ENCODE measurements at places on chromosomes 7 and 10.
A peak's percentile ranks its signal among the peaks of the same experiment; 100 is the strongest.

DNA sequence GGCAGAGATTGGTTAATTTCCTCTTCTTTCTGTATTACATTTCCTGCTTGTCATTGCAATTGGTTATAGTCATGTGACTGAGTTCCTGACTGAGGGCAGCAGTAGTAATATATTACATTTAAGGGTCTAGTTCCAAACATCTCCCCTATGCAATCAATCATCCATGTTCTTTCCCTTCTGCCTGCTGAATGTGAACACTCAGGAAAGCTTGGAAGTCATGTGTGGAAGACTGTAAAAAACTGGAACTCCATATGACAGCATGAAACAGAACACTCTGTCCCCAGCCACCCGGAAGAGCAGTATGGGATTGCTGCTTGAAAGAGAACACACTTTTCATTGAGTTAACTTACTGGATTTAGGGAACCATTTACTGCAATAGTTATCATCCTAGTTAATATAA, 459.7 kb upstream of the SEMA3A start:
- no peak for DNase-seq

DNA sequence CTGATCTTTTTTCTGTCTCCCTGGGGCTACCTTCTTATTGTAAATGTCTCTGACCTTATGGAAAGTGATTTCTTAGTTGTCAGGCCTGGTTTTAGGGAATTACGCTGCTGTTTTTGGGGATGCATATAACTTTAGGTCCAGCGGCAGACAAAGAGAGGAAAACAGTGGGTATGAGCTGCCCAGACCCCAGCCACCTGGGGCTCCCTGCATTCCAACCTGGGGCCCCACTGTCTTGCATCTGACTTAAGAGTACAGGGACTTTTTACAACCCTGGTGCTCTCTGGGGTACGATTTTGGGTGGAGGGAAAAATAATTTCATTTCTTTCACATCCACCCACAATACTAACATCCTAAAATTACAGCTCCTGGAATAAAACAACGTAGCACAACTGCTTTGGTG, 119.4 kb downstream of the PRPF18 start:
- DNase-seq, result no peak

- no peak for DNase-seq
Observed at GRCh38 chr7:87231711-87232110, 12.2 kb upstream of the TMEM243 start.

- DNase-seq, result no peak
Observed at GRCh38 chr10:70566515-70567290, 35.8 kb downstream of the PRF1 start.

DNA sequence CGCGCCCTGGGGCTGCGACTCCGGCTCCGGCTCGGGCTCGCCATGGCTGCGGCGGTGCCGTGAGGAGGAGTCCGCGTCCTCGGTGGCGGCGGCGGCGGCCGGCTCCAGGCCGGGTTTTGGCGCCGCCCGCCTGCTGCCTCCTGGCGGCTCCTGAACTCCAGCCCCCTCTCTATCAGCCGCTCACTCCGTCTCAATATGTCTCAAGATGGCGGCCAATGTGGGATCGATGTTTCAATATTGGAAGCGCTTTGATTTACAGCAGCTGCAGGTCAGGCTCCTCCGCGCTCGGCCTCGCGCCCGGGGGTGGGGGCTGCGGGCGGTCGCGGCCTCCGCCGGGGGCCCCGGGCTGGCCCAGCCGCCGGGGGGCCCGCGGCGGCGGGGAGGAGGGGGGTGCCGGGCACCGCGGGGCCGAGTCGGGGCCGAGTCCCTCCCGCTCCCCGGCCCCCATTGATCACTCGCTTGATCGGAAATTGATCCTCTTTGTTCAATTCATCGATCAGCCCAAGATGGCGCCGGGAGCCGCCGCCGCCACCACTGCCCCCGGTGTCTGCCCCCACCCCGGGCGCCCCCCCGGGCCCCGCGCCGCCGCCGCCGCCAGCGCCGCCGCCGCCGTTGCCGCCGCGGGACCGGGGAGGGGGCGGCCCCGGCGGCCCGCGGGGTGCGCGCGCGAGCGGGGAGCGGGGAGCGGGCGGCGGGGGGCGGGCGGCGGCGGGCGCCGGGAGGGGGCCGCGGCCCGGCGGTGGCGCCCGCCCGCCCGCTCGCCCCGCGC, 1.4 kb upstream of the CUX1 start:
- peak; percentile 52 for DNase-seq

DNA sequence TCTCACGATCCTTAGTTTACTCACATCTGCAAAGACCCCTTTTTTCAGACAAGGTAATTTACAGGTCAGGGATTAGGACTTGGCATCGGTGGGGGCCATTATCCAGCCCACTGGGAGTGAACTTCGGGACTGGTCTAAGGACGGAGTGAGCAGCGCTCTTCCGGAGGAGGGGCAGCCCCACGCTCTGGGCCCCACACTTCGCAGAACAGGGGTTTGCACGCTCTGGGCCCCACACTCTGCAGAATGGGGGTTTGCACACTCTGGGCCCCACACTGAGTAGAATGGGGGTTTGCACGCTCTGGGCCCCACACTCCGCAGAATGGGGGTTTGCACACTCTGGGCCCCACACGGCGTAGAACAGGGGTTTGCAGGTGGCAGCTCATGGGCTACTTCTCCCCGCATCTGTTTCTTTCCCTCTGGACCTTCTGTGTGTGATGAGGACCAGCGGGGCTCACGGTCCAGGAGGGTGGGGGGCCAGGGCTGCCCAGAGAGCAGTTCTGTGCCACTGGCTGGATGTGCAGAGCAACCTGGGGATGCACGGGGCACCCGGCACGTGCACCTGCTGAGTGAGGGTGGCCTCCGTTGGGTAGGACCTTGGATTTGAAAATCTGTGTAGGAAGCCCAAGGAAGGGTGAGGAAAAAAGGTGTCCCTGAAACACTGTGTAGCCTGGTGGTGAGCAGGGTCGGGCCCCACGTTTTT, 134.8 kb downstream of the WDR37 start:
- DNase-seq, result no peak

DNA sequence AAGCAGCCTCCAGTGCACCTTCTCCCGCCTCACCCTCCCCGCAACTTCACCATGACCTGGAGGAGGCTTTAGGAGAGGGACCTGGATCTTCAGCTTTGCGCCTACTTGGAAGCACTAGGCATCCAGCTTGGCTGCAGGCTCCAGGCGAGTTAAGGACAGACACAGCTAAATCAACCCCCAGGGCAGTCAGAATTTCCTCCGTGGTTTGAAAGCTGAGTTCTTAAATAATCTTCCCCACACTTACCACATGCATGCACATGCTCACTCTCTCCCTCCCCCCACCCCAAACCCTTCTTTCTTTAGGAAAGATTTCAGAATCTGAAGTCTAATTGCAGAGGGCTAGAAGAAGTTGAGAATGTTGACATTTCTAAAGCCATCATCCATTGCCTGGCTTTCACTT, 36.7 kb upstream of the LRRC4 start:
- no peak for DNase-seq

- DNase-seq, result peak; percentile 25
Observed at GRCh38 chr7:51847461-51848134, 531.0 kb upstream of the COBL start.

DNA sequence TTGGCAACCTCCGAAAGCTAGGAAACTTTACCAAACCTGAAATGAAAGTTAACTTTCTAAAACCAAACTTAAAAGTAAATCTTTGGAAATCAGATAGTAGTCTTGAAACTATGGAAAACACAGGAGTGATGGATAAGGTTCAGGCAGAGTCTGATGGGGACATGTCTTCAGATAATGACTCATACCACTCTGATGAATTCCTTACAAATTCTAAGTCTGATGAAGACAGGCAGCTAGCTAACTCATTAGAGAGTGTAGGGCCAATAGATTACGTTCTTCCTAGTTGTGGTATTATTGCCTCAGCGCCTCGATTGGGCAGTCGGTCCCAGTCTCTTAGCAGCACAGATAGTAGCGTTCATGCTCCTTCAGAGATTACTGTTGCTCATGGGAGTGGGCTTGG, 45.9 kb downstream of the MCMBP start:
- DNase-seq, result no peak

DNA sequence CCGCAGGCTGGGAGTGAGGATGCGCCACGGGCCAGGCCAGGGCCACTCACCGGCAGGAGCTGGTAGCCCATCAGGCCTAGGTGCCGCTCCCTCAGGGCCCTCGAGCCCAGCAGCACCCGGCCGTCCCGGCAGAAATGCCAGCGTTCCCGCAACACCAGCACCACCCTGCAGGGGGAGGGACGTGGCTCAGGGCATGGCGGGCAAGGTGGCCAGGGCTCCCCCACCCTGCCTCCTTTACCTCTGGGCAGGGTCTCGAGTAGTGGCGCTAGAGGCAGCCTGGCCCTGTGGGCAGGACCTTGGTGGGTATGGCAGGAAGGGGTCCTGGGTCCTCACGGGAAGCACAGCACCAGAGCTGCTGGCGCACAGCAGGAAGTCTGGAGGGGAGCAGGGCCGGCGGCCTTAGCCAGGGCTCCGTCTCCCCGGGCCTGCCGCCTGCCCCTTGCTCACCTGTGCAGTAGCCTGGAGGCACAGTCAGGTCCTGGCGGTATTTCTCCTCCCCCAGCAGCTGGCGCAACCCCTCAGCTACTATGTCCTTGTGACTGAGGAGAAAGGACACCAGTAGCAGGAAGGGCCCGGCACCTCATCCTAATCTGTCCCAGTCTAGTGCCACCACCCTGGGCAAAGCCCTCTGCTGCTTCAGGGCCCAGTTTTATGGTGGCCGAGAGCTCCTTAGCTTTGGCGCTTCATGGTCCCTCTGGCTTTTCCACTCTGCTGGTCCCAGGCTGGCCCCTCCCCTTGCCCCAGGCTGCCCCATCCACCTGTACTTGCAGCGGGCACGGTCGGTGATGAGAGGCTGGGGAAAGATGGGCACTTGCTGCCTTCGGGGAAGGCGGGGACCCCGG, 3.5 kb downstream of the FASTK start:
- no peak for DNase-seq

DNA sequence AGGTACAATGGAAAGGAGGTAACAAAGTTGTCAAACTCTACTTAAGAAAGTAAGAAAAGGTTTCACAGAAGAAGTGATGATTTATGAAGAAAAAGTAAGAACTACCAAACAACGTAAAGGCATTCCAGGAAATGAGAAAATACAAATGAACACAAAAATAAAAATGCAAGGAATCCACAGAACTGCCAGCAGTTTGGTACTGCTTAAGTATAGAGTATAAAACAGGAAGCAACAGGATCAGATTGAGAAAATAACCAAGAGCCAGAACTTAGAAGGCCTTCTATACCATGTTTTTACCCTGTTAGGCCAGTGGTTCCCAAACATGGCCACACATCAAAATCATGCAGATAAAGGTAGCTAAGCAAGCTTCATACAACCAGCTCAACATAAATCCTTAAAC, 9.2 kb downstream of the NDUFA5 start:
- no peak for DNase-seq

DNA sequence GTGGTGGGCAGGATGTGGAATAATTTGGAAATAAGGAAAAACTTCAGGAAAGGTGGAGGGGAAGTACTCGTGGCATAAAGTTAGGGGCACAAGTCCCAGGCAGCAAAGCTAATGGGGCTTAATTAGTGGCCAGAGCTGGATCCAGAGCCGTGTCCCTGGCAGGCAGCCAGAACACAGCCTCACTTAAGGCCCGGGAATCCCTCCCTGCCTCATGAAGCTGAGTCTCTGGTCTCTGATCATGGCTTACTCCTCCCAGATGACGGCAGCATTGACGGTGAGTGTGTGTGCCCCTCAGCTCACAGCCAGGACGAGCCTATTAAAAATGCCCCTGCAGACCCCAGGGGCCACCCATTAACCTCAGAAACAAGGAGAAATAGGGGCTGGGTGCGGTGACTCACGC, 48.2 kb upstream of the NPTX2 start:
- DNase-seq, result no peak

GRCh38 chr7:26522633-26523032, 231.0 kb downstream of the SNX10 start:
- DNase-seq, result no peak

Data from iPS DF 19.7 (cell line).